ENCODE measurements at places on chromosomes 5 and 9.
A peak's percentile ranks its signal among the peaks of the same experiment; 100 is the strongest.

DNA sequence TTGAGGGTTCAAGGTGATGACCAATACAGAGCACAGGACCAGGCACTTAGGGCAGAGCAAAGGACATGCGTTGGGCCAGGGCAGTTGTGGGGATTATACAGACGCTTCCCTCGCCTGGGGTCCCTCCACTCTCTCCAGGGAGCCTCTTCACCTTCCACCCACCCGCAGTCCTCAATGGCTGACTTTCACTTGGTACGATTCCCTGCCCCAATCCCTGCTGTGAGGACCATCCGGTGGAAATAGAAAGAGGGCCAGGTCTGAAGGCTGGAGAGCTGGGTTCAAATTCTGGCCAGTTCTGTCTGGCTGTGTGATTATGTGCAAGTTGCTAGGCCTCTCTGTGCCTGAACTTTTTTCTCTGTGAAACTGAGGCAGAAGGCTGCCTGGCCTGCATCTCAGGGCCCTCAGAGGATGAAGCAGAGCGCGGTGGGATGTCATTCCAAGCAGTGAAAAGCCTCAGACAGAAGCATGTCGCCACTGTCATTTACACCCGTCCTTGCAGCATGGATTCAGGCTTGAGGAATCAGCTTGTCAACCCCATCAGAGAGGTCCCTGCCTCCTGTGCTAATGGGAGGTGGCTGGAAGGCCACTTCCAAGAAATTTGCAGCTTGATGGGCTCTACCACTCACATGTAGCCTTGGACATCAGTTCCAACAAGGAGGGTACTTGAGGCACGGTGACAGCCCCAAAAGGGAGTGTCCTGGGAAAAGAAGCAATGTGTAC is 206.6 kb upstream of the IER5L start:
- no peak for DNase-seq

DNA sequence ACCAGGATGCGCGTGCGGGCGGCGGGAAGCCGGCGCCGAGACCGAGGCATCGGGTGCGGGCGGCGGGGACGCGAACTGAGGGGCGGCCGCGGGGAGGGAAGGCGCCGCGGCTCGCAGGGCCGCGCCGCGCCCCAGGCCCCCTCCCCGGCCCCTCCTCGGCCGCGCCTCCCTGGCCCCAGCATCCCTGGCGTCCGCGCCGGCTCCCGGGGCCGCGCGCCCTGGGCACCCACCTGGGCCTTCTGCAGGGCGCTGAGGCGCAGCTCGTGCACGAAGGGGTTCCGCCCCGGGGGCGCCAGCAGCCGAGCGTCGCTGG is 324 bp downstream of the LPCAT1 start:
- no peak for DNase-seq

DNA sequence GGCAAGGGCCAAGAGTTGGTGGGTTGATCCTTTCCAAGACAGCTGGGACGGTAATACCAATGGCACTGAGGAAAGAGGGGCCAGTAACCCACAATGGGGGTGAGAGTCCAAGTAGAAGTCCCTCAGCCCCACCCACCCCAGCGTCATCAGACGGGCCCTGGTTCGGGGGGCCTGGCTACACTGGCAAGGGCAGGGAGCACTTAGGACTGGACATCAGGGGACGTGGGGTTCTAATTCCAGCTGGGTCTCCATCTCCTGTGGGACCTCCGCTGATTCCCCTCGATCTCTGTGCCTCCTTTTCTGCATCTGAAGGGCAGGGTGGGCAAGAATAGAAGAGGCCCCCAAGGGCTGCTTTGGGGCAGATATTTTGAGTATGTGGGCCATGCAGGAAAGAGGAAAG is 53.5 kb upstream of the FCN1 start:
- no peak for DNase-seq

DNA sequence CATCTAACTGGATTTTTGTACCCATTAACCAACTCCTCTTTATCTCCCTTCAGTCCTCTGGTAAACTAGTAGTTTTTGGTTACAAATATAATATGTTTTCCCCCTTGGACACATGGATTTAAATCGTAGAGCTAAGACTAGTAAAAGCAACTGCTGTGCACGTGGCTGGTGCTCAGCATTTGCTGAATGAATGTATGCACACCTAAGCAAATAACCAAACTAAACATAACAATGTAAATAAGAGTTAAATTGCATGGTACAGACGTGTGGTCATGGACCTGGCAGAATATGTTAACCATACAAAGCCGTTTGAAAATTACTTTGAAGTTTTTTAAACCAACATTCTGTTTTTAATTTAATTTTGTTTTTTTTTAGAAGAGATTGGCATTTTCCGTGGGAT is 65.2 kb upstream of the FYB1 start:
- DNase-seq = no peak

- DNase-seq = no peak
Measured at GRCh38 chr5:59744531-59744992, 149.0 kb downstream of the PDE4D start.

DNA sequence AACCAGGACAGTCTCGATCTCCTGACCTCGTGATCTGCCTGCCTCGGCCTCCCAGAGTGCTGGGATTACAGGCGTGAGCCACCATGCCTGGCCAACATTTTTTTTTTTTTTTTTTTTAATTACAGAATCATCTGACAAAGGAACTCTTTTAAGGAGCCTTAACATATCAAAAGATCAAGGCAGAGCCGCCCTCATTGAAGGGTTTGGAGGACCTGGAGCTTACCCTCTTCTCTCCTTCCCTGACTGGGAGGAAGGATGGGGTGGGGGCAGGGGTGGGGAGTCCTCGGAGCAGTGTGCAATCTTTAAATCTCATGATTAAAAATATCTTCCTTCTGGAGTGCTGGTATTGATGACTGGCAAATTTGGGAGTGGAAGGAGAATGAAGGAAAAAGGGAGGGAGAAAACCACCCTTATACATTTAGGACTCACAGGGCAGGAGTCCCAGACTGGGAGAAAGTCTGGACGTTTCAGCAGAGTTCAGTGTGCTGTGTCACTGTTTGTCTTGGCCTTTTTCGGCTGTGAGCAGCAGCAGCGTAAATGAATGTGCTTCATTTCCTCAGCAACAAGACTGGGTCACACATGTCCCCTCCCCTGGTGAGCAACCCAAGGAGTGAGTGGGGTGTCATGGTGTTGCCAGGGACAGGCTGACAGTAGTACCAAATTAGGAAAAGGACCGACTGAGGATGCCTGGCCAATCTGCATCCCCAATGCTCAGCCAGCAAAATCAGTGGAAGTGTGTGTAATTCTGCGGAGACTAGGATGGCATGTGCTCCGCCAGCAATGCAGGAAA is 115.3 kb upstream of the BNC2 start:
- DNase-seq = no peak

- DNase-seq = no peak
Measured at GRCh38 chr9:17580119-17580518, 1.3 kb downstream of the SH3GL2 start.

DNA sequence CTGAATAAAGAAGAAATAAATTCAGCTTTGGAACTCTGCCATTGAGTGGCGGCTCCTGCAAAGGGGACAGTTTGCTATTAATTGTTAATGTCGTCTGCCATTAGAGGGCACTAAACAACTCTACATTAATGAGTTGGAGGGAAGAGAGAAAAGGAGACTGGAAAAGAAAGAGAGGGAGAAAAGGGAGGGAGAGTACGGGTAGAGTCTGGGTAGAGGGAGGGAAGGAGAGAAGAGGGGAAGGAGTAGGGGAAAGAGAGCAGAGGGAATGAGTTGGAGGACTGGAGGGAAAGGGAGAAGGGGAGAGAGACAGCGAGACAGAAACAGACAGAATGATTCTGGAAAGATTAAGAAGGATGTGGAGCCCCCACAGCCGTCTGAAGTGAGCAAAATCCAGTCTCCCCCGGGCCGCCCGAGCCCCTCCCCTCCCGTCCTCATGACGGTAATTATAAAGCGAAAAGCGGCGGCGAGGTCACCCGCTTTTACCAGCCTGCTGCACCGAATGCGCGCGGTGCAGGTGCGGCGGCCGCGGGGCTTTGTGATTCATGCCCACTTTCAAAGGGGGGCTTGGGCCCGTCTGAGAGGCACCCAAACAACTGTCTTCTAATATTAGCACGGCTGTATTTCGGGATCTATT is 1.9 kb upstream of the FST start:
- DNase-seq = peak; percentile 41

DNA sequence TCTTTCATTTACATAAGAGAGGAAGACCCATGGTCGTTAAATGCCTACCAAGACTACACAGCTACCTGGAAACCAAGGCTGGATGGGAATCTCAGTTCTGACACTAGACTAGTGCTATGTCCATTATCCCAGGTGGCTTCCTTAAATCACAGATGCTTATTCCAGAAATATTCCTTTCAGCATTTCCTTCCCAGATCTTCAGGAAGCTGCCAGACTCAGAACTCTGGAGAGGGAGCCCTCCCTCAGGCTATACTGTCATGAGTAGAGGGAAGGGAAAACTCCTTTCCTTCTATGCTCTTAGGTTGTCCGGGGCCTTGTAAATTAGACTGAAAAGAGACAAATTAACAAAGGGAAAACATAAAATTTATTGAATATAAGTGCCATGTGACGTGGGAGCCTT is 20.8 kb downstream of the FREM1 start:
- DNase-seq = no peak

DNA sequence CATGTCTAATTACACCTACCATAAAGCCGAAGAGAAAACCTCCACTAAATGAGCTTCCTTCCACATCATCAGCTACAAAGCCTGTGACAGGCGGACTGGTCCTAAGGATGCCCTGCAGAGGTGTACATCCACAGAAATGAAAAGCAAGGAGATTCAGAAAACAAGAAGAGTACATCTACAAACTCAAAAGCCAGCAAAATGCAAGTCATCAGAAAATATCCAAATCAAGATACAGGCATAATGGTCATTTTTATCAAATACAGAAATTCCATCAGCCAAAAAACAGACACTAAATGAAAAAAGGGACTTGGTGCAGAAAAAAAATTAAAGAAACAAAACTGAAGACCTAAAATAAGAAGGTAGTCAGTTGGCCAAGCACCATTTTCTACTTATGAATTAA is 79.7 kb downstream of the FRMD3 start:
- DNase-seq = no peak

DNA sequence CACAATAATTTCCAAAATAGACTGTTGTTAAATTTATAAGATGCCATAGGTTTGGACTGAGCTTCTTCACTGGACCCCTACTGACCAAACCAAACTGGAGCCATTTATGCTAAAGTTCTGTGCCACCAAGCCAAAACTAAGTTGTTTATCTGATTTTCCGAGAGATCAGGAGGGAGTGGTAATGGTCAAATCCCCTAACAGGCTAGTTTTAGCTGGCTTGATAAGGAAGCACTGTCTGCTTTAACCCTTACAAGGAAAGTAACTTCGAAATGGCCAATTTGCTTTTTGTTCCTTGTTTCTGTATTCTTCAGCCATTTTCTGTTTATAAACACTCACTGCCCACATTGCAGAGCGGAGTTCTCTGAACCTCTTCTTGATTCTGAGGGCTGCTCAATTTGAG is 246.8 kb upstream of the TUT7 start:
- no peak for DNase-seq

DNA sequence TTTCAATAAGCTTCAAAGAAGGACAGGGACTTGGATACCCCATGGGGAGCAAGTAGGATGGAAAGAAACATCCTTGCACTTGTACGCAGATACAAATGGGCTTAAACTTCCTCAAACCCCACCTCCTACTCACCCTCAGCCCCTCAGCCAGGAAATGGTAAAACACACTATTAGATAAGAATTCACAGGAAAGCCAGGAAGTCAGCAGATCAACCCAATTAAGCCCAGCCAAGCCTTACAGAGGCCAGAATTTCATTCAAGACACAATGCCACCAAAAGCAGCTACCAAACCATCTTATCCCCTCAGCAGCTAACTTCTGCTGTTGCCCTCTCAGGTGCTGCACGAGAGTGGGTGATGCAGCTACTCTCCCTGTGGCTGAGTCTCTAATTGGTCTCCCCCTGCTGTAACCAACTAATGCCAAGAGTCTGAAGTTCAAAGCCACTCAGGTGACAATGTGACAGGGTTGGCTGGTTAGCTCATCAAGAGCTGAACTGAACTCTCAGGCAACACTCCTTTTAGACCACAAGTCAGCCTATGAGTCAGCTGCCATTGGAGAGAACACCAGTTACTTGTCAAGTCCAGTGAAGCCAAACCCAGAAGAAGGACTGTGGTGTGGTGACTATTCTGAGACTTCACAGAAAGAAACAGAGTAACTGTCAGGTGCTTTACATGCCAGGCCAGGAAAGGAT is 201.9 kb downstream of the ZNF608 start:
- DNase-seq = no peak

GRCh38 chr5:96875791-96876291 is 459 bp upstream of the ERAP2 start:
- no peak for DNase-seq

GRCh38 chr9:21680590-21680989 is 121.8 kb upstream of the MTAP start:
- no peak for DNase-seq

DNA sequence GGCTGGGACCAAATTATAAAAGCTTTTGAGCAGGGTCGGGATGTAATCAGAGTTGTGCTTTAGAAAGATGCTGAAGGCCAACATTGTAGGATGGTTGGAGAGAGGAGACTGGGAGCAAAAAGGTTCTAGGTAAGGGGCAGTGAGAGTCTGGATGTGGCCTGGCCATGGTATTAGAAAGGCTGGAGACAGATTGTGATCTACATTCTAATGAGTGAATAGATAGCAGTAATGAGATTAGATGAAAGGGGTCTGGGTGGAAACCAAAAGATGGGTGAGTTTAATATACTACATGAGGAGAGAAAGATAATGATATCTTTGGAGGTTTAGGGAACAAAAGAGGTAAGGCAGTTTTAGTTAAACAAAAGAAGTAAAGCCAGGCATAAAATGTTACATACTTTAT is 88.8 kb upstream of the SH3GL2 start:
- DNase-seq = no peak

- DNase-seq = peak; percentile 10
Measured at GRCh38 chr9:68551191-68551590, 10.5 kb upstream of the TMEM252 start.

DNA sequence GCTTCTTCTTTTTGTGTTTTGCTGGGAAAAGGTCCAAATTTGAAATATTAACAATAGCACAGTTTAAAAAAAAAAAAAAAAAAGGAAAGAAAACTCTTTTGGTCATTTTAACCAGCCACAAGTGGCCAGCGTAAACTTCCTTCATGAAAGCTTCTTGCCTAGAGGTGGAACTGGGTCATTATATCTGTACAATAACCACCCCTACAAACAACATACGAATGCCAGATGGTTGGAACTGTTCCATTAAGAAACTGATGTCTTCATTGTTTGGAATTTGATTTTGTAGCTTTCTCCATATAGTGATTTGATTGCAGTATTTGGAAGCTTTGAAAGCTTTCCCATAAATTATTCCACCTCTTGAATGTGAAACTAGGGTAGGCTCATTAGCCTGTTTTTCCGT is 18.3 kb upstream of the LPAR1 start:
- no peak for DNase-seq

DNA sequence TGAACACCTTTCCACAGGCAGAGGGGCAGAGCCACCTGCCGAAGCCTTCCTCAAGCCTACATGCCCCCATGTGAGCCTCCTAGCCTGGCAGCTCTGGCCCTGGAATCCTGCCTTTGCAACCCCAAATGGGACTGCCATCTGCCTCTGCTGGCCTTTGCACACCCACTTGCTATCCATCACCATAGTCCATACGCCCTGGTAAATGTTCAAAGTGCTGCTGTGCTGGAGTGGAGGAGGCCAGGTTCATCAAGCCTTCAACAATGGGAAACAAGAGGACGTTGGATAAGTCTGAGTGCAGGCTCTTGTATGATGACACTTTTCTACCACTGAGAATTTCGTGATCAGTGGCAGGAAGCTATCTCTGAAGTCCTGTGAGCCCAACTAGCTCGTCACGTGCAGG is 159.8 kb downstream of the MED10 start:
- no peak for DNase-seq
